ENCODE measurements at places on chromosomes 7 and 10. TPM values are rescaled to one million over a fixed set of nuclear protein-coding genes. Genes with fewer than 3 reads are reported as not detected.

Gene TMEM270
- not detected for total RNA-seq

Gene GPR37
- 10.8 TPM for total RNA-seq

Gene ZP3
- total RNA-seq = 1.4 TPM

Gene SPDYE2B
- not detected for total RNA-seq
